Astrocyte (in vitro differentiated cells and primary cell): ENCODE measurements at places on chromosomes 2 and 18.
A peak's percentile ranks its signal among the peaks of the same experiment; 100 is the strongest.

DNA sequence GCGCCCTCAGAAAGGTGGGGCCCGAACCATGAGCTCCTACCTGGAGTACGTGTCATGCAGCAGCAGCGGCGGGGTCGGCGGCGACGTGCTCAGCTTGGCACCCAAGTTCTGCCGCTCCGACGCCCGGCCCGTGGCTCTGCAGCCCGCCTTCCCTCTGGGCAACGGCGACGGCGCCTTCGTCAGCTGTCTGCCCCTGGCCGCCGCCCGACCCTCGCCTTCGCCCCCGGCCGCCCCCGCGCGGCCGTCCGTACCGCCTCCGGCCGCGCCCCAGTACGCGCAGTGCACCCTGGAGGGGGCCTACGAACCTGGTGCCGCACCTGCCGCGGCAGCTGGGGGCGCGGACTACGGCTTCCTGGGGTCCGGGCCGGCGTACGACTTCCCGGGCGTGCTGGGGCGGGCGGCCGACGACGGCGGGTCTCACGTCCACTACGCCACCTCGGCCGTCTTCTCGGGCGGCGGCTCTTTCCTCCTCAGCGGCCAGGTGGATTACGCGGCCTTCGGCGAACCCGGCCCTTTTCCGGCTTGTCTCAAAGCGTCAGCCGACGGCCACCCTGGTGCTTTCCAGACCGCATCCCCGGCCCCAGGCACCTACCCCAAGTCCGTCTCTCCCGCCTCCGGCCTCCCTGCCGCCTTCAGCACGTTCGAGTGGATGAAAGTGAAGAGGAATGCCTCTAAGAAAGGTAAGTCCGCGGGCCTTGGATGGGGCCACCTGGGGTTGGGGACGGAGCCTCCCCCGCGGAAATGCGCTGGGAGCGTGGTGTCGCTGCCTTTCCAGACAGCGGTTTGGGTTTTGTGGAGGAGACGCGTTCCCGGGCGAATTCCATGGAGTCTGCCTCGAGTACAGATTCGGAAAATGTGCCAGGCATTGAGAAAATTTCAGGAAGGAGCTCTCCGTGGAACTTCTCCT, 559 bp downstream of the HOXD1 start:
- peak overlapping the region; percentile 58 for H3K4me3 ChIP-seq
- peaks cover 12% of the 10 kb centered on the region for H3K4me1 ChIP-seq
- peaks cover 68% of the 10 kb centered on the region for H3K27me3 ChIP-seq
- no peak overlapping the region for H3K27ac ChIP-seq
- DNase-seq: no peak
- no peaks in the 10 kb centered on the region for H3K36me3 ChIP-seq

DNA sequence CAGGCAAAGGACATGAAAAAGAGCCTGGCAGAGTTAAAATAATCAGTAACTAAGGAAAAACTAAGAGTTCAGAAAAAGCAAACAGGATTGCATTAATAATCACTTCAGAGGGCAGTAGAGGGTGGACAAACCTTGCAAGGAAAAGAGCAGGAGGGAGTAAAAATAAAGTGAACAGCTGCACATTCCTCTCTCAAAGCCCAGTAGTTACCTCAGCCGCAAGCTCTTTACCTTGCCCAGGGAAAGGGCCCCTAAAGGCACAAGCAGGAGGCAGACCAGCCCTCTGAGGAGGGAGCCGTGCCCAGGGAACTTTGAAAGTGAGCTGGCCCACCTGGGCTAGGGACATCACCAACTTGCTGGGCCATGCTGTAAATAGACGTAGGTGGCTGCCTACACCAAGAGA, 196.9 kb downstream of the C1D start:
- H3K4me1 ChIP-seq: peaks cover 14% of the 10 kb centered on the region
- DNase-seq: no peak
- H3K36me3 ChIP-seq: no peaks in the 10 kb centered on the region
- H3K4me3 ChIP-seq: no peak overlapping the region
- no peak overlapping the region for H3K27ac ChIP-seq
- no peaks in the 10 kb centered on the region for H3K27me3 ChIP-seq

DNA sequence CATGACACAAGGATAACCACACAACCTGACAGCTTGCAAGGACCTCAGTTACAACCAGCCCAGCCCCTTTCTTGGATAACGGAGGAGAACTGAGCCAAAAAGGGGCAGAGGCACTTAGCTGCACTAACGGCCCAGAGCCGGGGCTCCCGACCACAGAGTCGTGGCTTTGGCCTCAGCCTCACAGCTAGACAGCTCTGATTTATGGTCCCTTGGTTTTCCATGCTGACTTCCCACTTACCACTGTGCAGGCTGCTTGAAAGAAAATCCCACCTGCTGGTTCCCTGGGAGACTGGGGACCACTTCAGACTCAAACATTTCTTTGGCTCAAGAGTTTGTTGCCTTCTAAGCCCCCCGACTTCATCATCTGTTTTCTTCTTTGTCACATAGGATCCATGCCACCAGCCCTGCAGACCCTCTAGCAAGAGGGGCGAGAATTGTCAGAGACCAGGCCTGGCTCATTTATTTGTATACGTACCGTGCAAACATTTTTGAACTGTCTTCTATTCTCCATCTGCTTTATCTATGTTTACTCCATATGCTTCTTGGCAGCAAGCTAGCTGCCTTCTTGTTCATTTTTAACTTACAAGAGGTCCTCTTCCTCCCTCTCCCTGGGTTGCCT, 352.6 kb upstream of the MYT1L start:
- H3K36me3 ChIP-seq: no peaks in the 10 kb centered on the region
- no peak overlapping the region for H3K4me3 ChIP-seq
- no peaks in the 10 kb centered on the region for H3K27me3 ChIP-seq
- DNase-seq: no peak
- no peaks in the 10 kb centered on the region for H3K4me1 ChIP-seq

DNA sequence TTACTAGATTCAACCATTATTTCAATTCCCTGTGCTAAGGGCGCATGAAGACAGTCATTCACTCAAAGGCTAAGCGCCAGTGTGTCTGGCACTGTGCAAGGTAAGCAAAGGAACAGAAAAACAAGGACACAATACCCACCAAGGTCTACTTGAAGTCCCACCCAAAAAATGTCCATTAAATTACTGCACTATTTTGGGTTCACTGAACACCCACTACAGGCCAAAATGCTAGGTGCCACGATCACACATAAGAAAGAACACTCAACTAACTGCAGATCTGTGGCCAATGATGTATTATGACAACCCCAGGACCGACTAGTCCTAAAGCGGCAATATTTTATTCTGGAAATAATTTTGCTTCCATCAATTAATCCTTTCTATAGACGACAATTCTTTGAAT, 1.8 kb downstream of the TMEM131 start:
- DNase-seq: no peak
- peak overlapping the region; percentile 80 for H3K4me3 ChIP-seq
- H3K27me3 ChIP-seq: no peaks in the 10 kb centered on the region
- H3K4me1 ChIP-seq: peaks cover 9% of the 10 kb centered on the region

GRCh38 chr2:104923665-104924064, 69.8 kb downstream of the POU3F3 start:
- no peak for DNase-seq
- H3K36me3 ChIP-seq: no peaks in the 10 kb centered on the region
- H3K4me1 ChIP-seq: no peaks in the 10 kb centered on the region
- H3K27me3 ChIP-seq: no peaks in the 10 kb centered on the region
- no peak overlapping the region for H3K4me3 ChIP-seq

DNA sequence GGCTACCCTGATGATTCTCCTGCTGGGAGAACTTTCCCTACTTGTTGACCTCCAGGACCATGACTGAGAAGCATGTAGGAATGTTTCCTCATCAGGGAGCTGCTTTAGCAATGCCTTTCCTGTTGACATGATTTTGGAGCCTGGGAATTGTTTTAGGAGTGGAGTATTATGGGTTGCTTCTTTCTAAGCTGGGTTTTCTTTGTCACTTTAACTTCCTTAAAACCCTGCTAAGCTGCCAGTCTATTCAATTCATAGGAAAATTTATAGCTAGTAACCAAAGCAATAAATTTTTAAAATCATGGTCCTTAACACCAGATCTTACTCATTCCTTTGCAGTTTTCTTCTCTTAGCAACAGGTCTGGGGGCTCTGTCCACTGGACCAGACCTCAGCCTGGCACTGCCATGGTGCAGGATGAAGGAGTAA, 125.6 kb upstream of the TACR1 start:
- H3K36me3 ChIP-seq: no peaks in the 10 kb centered on the region
- H3K4me1 ChIP-seq: no peaks in the 10 kb centered on the region
- no peak overlapping the region for H3K27ac ChIP-seq
- no peak overlapping the region for H3K4me3 ChIP-seq
- H3K27me3 ChIP-seq: no peaks in the 10 kb centered on the region

DNA sequence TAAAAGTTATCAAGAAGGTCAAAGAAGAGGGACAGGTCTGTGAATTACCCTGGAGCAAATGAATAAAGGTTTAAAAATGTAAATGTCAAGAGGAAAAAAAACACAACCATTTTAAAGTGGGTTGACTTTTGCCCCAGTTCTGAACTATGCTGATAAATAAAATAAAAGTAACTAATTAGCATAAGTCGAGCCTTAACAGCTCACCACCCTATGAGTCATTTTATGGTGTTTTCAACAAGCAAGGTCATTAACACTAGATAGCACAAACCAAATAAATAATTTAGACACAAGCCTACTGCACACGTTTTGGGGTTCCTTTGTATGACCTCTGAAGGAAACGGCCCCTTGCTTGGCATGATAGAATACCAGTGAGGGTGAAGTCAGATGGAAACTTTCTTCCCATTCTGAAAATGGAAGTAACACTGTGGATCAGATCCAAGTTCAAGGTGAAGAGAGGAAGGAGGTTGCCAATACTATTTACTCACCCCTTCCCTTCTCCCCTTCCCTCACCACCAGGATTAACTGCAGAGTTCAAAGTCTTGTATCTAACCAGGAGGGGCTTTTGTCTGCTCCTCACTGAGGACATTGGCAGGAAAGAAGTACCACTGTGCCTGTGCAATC, 380.0 kb upstream of the ACVR2A start:
- no peaks in the 10 kb centered on the region for H3K4me1 ChIP-seq
- no peaks in the 10 kb centered on the region for H3K36me3 ChIP-seq
- peak; percentile 16 for DNase-seq
- H3K27ac ChIP-seq: no peak overlapping the region

GRCh38 chr2:68319398-68320117, at the start of gene CNRIP1:
Gene CNRIP1 (minus strand): TSS chr2:68319949. CDS start chr2:68319400, 549 bp downstream.
- H3K4me1 ChIP-seq: peaks cover 16% of the 10 kb centered on the region
- peak within 1 kb of the TSS; percentile 71 for H3K4me3 ChIP-seq
- peak within 1 kb of the TSS; percentile 92 for H3K27ac ChIP-seq
- DNase-seq: peak; percentile 69
- H3K36me3 ChIP-seq: peaks cover 6% of the 10 kb centered on the region
- H3K27me3 ChIP-seq: no peaks in the 10 kb centered on the region

- H3K4me1 ChIP-seq: peaks cover 3% of the 10 kb centered on the region
- no peaks in the 10 kb centered on the region for H3K27me3 ChIP-seq
- no peak for DNase-seq
- no peaks in the 10 kb centered on the region for H3K36me3 ChIP-seq
- no peak overlapping the region for H3K27ac ChIP-seq
Observed at GRCh38 chr2:19810148-19810547, 91.6 kb downstream of the TTC32 start.

- peaks cover 52% of the 10 kb centered on the region for H3K4me1 ChIP-seq
- H3K4me3 ChIP-seq: no peak overlapping the region
- no peak overlapping the region for H3K27ac ChIP-seq
- DNase-seq: no peak
- no peaks in the 10 kb centered on the region for H3K27me3 ChIP-seq
- peaks cover 63% of the 10 kb centered on the region for H3K36me3 ChIP-seq
Observed at GRCh38 chr2:218224186-218224585, 7.2 kb downstream of the ARPC2 start.

GRCh38 chr2:12419803-12420202, 296.9 kb upstream of the TRIB2 start:
- no peak overlapping the region for H3K27ac ChIP-seq
- no peaks in the 10 kb centered on the region for H3K4me1 ChIP-seq
- H3K4me3 ChIP-seq: no peak overlapping the region
- H3K27me3 ChIP-seq: no peaks in the 10 kb centered on the region

DNA sequence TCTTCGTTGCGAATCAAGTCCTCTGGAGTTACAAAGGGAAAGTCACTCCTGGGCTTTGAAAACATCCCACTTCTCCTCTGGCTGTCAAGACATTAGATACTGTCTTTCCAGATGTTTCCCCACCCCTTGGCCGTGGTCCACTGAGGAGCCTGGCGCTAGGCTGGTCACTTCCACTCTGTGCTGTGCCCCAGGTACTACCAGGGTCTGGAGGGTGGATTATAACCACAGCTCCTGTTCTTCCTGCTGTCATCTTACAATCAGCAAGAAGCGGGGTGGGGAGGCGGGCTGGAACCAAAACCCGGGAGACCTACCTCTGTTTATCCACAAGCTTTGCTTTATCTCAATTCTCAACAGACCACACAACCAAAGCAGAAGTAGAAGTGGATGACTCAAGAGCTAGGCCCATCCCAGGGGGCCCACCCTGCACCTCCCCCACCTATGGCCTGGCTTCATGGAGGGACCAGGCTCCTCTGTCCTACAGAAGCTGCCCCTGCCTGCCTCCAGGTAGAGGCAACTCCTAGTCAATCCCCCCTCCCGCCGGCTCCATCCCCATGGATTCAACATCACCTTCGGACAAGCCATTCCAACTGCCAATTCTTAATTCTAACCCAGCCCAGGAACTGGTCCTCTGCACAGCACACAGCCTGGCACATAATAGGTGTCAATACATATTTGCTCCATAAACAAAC, 17.8 kb downstream of the SMAD7 start:
- H3K27me3 ChIP-seq: no peaks in the 10 kb centered on the region
- H3K4me1 ChIP-seq: peaks cover 86% of the 10 kb centered on the region

- H3K4me1 ChIP-seq: no peaks in the 10 kb centered on the region
- H3K4me3 ChIP-seq: no peak overlapping the region
- H3K36me3 ChIP-seq: peaks cover 21% of the 10 kb centered on the region
- H3K27me3 ChIP-seq: no peaks in the 10 kb centered on the region
- DNase-seq: no peak
- H3K27ac ChIP-seq: no peak overlapping the region
Observed at GRCh38 chr2:38806015-38806732, 28.2 kb downstream of the GEMIN6 start.

- DNase-seq: no peak
- H3K4me3 ChIP-seq: no peak overlapping the region
- H3K36me3 ChIP-seq: no peaks in the 10 kb centered on the region
- H3K4me1 ChIP-seq: peaks cover 6% of the 10 kb centered on the region
Observed at GRCh38 chr18:31044926-31045325, 2.4 kb upstream of the DSC3 start.

GRCh38 chr18:33781429-33781828, 203.4 kb downstream of the ASXL3 start:
- H3K27me3 ChIP-seq: no peaks in the 10 kb centered on the region
- H3K4me1 ChIP-seq: no peaks in the 10 kb centered on the region
- H3K4me3 ChIP-seq: no peak overlapping the region
- H3K36me3 ChIP-seq: no peaks in the 10 kb centered on the region

DNA sequence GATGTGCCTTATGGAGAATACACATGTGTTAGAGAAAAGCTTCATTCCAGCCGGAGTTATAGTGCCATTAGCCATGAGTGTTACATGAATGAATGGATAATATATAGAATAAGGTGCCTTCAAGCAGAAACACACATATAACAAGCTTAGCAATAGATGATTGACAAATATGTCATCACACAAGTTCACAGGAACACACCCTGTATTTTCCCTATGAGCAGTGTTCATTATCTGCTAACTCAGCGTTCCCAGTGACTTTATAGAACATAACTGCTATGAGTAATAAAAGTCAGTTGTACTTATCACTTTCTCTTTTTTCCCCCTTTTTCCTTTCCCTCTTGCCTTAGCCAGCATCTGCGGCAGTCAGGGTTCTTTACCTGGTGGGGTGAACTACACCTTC, 65.1 kb downstream of the TIMM21 start:
- H3K36me3 ChIP-seq: no peaks in the 10 kb centered on the region
- H3K4me1 ChIP-seq: no peaks in the 10 kb centered on the region
- H3K27ac ChIP-seq: no peak overlapping the region
- DNase-seq: no peak
- H3K27me3 ChIP-seq: no peaks in the 10 kb centered on the region
